ENCODE measurements at places on chromosomes 2 and 18.

DNA sequence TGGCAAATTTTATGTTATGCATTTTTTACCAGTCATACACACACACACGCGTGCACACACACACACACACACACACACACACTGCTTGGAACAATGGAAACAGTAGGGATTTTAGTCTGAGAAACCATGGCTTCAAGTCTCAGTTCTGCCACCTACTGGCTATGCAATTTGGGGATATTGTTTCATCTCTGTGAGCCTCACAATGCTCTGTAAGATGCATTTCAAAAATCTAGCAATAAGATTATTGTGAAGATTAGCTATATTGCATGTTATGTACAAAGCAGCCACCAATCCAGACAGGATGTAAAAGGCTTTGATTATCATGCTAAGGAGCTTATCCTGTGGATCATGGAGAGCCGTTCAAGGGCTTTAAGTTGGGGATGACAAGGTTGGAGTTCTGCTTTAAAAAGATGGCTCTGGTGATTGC lies 401.4 kb downstream of the NBAS start:
- DNase-seq, result no peak

DNA sequence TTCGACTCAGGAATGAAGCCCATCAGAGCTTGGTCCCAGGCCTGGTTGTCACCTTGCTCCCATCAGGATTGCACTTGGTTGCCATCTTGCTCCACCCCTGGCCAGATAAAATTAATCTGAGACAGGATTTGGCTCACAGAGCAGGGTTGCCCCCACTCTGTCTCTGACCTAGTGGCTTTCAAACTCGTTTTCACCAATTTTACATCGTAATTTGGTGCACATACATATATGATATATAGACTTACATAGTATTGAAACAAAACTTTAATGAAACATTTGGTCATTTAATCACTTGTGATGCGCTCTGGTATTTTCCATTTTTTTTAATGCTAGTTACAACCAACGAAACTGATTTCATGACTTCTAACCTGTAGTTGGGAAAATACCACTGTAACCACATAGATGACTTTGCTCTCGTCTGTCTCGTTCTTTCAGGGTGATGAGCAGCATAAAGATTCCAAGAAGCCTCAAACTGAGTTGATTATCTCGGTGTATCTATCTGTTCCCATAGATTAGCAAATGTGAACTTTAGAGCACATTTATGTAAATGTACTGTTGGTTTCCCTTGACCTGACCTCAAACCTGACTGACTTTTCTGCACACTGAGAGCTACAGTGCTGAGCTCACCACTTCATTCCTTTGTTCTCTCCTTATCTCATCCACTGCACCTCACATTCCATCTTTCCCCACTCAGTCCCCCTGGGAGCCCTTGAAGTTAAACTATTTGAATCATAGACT lies 30.5 kb upstream of the PLB1 start:
- DNase-seq, result no peak

- no peak for DNase-seq
These were observed 491.9 kb upstream of the FSIP2 start for GRCh38 chr2:185246717-185247116.

DNA sequence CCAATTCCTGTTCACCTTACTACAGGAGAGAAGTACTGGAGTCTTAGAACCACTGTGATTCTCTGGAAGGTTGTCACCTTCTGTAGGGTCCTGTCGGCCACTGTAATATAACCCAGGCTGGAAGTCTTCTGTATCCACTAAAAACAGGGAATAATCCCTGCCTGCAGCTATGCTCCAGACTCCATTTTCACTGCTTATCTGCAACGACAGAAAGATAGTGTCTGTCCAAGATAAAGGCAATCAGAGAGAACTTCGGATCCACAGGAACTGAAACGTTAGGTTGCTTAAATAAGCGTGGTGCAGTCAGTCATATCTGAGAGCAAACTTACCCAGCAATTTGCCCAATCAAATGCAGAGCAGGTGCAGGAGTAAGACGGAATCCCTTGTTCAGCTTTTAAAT lies 34.2 kb downstream of the ALS2 start:
- DNase-seq, result no peak

- DNase-seq, result no peak
These were observed 74.5 kb downstream of the DTNB start for GRCh38 chr2:25598911-25599310.

DNA sequence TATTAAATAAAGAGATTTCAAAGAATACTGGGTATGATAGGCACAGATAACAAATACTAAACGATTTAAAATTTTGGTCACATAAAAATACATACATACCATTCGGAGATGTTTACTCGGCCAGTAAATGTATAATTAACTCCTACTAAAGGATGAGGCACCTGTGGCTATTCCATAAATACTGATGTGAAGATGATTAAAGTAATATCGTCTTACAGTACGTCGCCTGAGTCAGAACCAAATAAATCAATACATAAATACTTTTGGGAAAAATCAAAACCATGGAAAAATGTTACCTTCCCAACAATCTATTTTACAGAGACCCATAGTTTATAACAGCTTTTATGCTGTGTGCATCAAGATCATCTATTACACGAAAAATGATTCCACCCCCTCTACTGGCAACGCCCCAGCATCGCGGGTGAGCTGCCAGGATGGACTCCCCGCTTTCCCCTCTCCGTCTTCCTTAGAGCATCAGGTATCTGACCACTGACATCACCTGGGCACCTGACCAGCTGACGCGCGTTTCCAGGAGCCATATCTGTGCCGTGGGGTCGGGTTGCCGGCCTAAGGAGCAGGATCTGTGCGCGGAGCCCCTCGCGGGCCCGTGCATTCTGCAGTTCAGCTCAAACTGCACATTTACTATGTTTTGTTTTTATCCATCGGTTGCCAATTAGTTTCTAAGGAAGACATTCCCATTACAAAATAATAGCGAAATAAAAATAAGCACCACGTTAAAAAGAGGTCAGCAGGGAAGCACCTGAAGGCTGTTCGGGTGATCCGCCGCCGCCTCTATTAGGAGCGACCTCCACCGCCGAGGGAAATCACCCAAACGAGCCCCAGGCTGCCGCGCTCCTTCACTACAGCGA lies 901 bp downstream of the ICA1L start:
- peak; percentile 71 for DNase-seq

DNA sequence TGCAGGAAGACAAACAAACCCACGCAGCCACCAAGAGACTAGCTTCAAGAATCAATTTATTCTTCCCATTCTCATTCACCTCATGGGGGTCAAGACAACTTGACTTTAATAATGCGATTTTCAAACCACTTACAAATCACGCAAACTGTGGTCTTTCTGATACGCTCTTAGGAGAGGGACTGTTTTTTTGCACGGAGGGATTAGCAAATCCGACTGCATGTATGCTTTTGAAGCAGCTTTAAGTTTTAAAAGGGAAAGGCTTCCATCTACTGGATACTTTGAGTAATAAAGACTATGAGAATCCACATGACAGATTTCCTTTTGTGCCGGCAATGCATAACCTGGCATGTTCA lies 322.9 kb upstream of the KCNJ3 start:
- DNase-seq, result peak; percentile 13

DNA sequence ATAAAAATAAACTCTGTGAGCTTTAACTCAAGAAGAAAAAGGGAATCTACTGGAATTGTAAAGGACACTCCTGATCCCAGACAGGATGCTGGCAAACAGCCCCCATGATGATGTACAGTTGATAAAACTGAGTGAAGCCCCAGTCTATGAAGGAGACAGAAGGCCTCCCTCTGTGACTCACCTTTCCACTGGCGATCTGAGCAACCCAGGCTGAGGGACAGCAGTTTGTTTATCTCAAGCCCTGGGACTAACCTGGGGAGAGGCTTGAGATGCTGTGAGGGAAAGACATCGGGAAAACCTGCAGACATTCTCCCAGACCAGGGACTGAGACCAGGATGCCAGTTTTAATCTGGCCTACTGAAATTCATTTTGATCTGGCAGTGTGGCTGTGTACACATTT lies 104.5 kb upstream of the CDH2 start:
- no peak for DNase-seq

GRCh38 chr2:98605076-98605475 lies 3.2 kb downstream of the COA5 start:
- DNase-seq, result no peak

- no peak for DNase-seq
These were observed 2.4 kb upstream of the ADCYAP1 start for GRCh38 chr18:902229-902628.

DNA sequence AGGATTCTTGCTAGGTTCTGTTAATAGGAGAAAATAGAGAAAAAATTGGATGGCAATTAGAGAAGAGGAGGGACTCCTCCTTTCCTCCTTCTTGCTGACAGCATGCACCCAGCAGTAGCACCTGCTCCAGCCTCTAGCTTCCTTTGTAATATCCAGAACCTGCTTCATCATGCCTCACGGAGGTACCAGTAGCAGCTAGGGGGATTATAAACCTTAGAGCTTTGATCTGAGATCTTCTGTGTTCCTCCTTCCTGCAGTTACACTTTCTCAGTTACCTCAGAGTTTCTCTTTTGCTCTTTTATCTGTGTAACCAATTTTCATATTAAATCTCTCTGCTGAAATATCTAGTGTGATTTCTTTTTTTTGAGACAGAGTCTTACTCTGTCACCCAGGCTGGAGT lies 16.6 kb downstream of the DPP4 start:
- no peak for DNase-seq

- no peak for DNase-seq
These were observed 96.9 kb downstream of the TGOLN2 start for GRCh38 chr2:85230679-85231467.

GRCh38 chr18:68793951-68794350 lies 3.9 kb upstream of the CCDC102B start:
- no peak for DNase-seq

GRCh38 chr2:71735676-71736075 lies 282.3 kb downstream of the DYSF start:
- DNase-seq, result no peak

DNA sequence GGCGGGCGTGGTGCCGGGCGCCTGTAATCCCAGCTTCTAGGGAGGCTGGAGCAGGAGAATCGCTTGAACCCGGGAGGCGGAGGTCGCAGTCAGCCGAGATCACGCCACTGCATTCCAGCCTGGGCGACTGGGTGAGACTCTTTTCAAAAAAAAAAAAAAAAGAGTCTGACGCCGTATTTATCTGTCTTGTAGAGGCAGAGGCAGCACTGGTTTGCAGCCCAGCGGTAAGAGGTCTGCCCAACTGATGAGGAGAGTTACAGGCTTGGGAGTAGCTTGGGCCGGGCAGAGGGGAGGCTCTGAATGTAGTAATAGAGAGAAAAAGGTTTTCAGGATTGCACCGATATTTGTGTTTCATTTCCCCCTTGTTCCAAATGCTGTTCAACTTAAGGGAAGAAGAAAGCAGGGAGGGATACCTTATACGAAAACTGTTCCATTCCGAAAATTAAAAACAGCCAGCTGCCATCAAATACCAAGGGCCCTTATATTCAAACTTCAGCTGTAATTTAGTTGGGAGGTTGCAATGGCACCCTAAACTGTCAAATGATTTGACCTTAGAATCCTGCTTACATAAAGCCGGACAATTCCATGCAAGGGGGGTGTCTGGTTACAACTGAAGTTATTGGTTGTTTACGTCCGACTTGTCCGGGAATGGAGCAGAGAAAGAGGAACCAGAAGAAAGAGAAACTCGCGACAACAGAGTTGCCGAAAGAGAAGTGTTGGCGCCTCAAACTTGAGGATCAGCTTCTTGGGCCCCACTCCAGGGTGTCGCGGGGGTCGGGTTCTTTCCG lies 9.2 kb upstream of the SP9 start:
- DNase-seq, result no peak

DNA sequence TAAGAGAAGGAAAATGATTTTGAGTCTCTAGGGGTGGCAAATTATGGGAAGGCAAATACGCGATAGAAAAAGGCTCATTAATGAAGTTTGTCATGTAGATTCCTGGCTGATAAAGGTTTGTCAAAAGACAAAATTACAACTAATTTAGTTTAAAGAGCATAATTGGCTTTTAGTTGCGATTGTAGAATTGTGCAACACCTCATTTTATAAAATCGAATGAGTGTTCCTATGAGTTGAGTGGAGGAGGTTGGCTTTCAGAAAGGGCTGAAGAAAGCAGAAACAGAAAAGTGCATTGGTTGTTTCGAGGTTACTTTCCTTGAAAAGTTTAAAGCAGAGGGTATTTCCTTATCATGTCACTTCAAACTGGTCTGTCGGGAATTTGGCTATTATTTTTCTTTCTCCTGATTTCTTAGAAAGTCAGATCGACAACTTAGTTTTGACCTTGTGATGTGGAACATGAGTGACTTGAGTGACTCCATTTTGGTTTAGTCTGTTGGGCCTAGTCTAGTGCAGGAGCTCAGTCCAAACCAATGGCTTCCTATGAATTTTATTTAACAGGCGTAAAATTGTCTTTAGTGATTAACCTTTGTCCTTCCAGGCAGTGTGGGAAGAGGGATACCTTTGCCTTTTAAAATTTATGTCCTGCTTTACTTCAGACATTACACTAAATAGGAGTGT lies 2.2 kb upstream of the PCYOX1 start:
- no peak for DNase-seq

DNA sequence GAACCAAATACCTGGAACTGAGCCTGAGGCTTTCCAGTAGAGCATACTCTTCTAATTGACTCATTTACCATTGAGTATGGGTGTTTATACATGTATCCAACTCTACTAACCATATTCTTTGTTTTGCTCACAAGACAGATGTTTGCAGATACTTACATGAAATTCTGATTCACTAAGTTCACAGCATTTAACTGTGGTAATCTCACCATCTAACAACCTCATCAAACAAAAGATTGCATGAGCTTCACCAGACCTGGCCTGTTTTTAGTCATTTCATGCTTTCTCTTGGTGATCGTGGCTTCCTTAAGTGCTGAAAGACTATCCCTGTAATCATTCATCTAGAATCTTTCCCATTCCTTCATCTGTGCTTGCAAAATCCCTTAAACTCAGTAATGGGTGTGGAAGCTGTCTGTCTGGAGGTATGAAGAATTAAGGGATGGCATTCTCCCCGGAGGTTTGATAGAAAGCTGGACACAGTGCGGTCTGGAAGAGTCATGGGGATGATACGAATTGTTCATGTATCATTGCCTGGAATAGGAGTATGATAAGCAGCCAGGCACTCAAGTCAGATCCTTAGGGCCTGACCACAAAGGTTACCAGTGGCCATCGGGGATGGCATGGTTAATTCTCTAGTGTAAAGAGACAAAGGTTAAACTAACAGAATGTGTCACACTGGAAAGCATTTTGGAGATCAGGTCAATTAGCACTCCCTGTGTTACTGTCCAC lies 42.0 kb upstream of the IL1R1 start:
- DNase-seq, result no peak

Measured in renal cortex interstitium (tissue), 15 donors.